ENCODE measurements at places on chromosomes 7 and 10. TPM values are rescaled to one million over a fixed set of nuclear protein-coding genes. Genes with fewer than 3 reads are reported as not detected.

LMOD2 gene
- not detected for total RNA-seq

- DNase-seq: peak; percentile 42
- peaks cover 9% of the 10 kb centered on the region for H3K27me3 ChIP-seq
- H3K36me3 ChIP-seq: peaks cover 12% of the 10 kb centered on the region
- peak overlapping the region; percentile 98 for H3K27ac ChIP-seq
- H3K4me1 ChIP-seq: peaks cover 46% of the 10 kb centered on the region
- peak overlapping the region; percentile 98 for H3K4me3 ChIP-seq
These were observed 486 bp downstream of the HIPK2 start for GRCh38 chr7:139777133-139777891.

NUTM2D gene
- total RNA-seq: 2.1 TPM

GRCh38 chr7:113480537-113480936 lies 362.2 kb upstream of the SMIM30 start:
- no peak overlapping the region for H3K4me3 ChIP-seq
- no peaks in the 10 kb centered on the region for H3K4me1 ChIP-seq
- H3K27me3 ChIP-seq: no peaks in the 10 kb centered on the region
- DNase-seq: no peak

PLAU gene
- total RNA-seq: 0.96 TPM

METTL27 gene
- 2.8 TPM for total RNA-seq

GRCh38 chr10:122460891-122461293 lies 461 bp upstream of the HTRA1 start:
- no peaks in the 10 kb centered on the region for H3K36me3 ChIP-seq
- H3K4me3 ChIP-seq: no peak overlapping the region
- no peak for DNase-seq
- peaks cover 8% of the 10 kb centered on the region for H3K4me1 ChIP-seq
- peaks cover 65% of the 10 kb centered on the region for H3K27me3 ChIP-seq

DNA sequence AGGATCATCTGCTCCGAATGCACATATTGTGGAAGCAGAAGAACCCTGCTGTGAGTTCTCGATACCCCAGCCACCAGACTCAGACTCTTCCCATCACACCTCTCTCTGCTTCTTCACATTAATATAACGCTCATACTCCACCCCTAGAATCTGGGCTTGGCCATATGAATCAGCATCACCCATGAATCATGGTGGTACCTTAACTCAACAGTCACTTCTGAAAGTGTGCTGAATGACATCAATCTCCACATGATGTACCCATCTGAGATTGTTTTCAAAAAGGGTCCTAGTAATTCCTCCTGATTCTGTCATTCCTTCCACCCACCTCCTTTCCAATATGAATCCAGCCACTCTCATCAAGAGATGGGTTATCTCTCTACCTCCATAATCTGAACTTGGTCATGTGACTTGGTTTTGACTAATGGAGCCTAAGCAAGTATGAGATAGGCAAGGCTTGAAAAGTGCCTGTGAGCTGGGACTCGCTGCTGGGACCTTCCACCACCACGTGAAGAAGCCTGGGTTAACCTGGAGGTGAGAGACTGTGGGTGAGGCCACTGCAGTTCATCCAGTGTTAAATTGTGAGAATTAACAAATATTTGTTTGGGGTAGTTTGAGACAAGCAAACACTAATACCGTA lies 15.4 kb downstream of the YWHAG start:
- H3K4me1 ChIP-seq: peaks cover 61% of the 10 kb centered on the region
- no peaks in the 10 kb centered on the region for H3K27me3 ChIP-seq
- no peak overlapping the region for H3K27ac ChIP-seq
- H3K36me3 ChIP-seq: peaks cover 71% of the 10 kb centered on the region
- no peak overlapping the region for H3K4me3 ChIP-seq

DNA sequence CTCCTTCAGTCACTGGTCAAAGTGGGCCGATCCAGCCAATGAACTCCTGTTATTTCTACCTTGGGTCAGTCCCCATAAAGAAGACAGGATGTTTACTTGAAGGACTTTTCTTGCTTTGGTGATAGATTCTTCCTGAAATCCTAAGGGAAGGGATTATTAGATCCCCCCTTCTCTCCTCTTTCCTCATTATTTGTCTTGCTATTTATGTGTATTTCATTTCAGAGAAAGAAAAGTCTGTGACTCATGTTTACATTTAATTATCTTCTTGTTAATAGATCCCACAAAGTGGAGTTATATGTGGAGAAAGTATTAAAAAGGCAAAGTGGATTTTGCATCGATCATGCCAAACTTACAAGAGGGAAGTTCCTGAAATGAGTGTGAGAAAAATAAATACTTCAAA lies 341.5 kb downstream of the PHTF2 start:
- no peak overlapping the region for H3K4me3 ChIP-seq
- peaks cover 8% of the 10 kb centered on the region for H3K27me3 ChIP-seq
- no peaks in the 10 kb centered on the region for H3K4me1 ChIP-seq
- H3K27ac ChIP-seq: no peak overlapping the region
- DNase-seq: no peak

- peaks cover 1% of the 10 kb centered on the region for H3K27me3 ChIP-seq
- no peak overlapping the region for H3K27ac ChIP-seq
- H3K4me1 ChIP-seq: no peaks in the 10 kb centered on the region
- DNase-seq: no peak
- H3K36me3 ChIP-seq: no peaks in the 10 kb centered on the region
- H3K4me3 ChIP-seq: no peak overlapping the region
These were observed 2.0 kb downstream of the ANKRD2 start for GRCh38 chr10:97574374-97575126.

KNDC1 gene
- total RNA-seq: 0.08 TPM

DNA sequence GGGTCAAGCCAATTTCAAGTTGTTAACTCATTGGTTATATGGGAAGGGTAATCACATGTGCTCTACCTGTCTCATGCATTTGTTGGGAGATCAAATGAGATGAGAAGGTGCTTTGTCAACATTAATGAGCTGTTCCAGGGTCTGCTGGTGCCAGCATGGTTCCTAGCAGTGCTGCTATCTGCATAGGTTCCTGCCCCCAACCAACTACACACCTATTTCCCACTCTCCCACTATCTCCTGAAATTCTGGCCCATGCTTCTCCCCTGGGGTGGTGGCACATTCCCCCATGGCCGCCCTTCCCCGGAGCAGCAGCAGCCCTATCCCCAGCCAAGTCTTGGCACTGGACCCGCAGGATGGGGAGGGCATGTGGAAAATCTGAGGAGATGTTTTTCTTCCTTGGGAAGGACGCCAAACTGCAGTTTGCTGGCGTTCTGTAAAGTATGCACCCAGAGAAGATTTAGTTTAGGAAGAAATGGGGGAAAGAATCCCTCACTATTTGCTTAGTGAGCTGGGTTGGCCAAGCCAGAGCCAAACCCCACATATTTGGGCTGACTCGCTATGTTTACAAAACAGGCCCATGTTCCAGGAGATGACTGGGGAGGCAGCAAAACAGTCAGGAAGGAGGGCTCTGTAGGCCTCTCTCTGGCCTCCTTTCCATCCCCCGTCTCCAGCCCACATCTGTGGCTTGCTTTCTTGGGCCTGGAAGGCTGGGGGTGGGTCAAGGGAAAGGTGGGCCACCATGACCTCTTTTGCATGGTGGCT lies 42.5 kb downstream of the PPP1R3C start:
- H3K36me3 ChIP-seq: no peaks in the 10 kb centered on the region
- no peaks in the 10 kb centered on the region for H3K4me1 ChIP-seq
- H3K27me3 ChIP-seq: peaks cover 18% of the 10 kb centered on the region
- no peak overlapping the region for H3K27ac ChIP-seq

- H3K4me1 ChIP-seq: peaks cover 4% of the 10 kb centered on the region
- no peak overlapping the region for H3K27ac ChIP-seq
- DNase-seq: no peak
These were observed 1.9 kb upstream of the SLC18A2 start for GRCh38 chr10:117239051-117239450.

- DNase-seq: no peak
- H3K36me3 ChIP-seq: no peaks in the 10 kb centered on the region
- no peak overlapping the region for H3K27ac ChIP-seq
- peaks cover 2% of the 10 kb centered on the region for H3K4me1 ChIP-seq
These were observed 92.1 kb downstream of the HIP1 start for GRCh38 chr7:75646571-75647102.

DNA sequence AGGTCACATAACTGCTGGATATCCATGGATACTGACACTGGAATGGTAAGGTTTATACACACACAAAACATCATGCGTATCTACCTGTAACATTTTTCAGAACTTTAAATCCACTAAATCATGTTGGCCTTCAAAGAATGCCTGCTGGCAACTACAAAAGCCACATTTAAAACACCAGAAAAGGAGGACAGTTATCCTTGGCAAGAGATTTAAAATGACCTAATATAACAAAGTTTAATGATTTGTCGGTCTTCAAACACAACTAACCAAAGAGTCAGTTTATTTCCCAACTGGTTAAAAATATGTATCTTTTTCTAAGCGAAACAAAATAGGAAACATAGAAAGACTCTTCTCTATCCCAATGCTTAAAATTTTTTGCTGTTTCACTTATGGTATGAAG lies 24.0 kb downstream of the WAPL start:
- peaks cover 49% of the 10 kb centered on the region for H3K36me3 ChIP-seq
- H3K4me1 ChIP-seq: peaks cover 24% of the 10 kb centered on the region
- no peaks in the 10 kb centered on the region for H3K27me3 ChIP-seq
- no peak overlapping the region for H3K27ac ChIP-seq
- no peak overlapping the region for H3K4me3 ChIP-seq

GIMAP1 gene
- total RNA-seq: 19.6 TPM

IL15RA gene
- 16.5 TPM for total RNA-seq

DNA sequence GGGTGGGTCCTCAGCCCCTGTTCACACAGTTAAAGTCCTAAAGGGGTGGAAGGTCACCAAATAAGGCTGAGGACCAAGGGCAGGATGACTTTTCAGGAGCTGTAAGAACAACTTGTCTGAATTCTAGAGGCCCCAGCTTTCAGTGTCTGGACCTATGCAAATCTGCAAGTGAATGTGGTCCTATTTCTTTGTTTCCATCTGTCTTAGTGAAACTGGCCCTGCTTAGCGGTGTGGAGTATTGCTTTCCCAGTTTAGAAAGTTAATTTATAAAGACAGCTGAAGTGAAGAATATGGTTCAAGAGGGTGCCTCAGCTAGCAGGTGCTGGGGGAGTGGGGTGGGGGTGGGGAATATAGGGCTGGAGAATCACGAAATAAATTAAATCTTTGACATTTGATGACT lies 40.1 kb downstream of the HHEX start:
- no peaks in the 10 kb centered on the region for H3K4me1 ChIP-seq
- DNase-seq: no peak
- no peaks in the 10 kb centered on the region for H3K36me3 ChIP-seq
- no peak overlapping the region for H3K27ac ChIP-seq

PGAM2 gene
- 0.32 TPM for total RNA-seq

DNA sequence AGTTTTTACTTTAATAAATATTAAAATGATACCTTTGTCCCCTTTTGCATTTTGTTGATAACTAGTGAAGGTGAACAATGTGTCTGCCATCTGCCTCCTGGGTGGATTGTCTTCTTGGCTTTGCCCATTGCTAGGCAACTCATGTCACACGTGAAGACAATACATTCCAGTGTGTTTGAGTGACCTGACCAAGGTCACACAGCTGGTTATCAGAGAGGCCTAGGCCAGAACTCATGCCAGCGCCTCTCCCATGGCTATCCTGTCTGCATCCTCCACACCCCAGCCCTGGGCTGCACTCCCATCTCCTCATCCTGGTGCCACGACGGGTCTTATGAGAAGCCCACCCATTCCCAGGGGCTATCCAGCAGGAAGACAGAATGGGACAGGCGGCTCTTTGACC lies 108.7 kb downstream of the PLCE1 start:
- H3K4me1 ChIP-seq: peaks cover 4% of the 10 kb centered on the region
- H3K27me3 ChIP-seq: peaks cover 12% of the 10 kb centered on the region
- H3K36me3 ChIP-seq: no peaks in the 10 kb centered on the region
- H3K27ac ChIP-seq: no peak overlapping the region

DNA sequence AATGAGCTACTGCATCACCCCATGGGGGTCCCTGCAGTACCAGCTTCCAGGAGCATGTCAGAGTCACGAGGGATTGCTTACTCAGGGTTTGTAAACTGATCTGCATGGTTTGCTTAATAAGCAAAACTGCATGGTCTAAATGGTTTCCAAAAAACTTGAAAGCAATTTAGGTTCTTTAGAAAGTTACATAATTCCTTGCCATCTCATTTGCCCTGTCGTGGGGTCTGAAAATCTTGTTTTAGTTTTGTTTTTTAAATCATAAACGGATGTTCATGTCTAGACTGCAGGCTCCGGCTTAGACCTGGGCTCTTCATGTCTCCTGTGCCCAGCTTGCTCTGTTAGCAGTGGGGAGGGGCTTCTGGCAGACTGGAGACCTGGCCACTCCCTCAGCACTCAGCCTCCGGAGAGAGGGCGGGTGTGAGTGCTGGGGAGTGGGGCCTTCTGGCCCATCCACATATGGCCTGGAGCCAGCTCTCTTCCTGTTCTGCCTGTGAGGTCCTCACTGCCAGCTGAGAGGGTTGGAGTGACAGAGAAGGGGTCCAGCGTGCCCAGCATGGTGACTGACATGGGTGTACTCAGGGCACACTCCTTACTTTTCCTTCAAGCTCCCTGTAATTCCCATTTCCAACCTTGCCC lies 17.5 kb downstream of the PRF1 start:
- H3K27ac ChIP-seq: no peak overlapping the region
- no peak for DNase-seq
- no peaks in the 10 kb centered on the region for H3K36me3 ChIP-seq
- H3K27me3 ChIP-seq: peaks cover 15% of the 10 kb centered on the region
- no peak overlapping the region for H3K4me3 ChIP-seq

DNA sequence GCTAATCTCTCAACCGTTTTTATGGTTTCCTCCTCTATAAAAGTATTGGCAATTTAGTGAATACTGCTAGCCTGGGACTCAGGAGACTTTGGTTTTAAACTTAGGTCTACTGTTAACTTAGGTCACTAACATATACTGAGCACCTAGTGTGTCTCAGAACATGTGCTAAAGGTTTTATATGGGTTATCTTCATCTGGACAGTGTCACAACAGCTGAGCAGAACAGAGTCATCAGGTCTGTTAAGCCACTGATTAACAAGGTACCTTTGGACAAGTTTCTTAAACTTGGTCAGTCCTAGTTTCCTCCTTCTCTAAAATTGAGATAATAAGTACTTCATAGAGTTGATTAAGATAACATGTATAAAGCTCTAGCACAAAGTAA lies 30.6 kb downstream of the NET1 start:
- DNase-seq: no peak
- peaks cover 50% of the 10 kb centered on the region for H3K4me1 ChIP-seq

GRCh38 chr7:55623617-55624016 lies 51.3 kb upstream of the VOPP1 start:
- H3K4me3 ChIP-seq: no peak overlapping the region
- no peaks in the 10 kb centered on the region for H3K4me1 ChIP-seq
- H3K36me3 ChIP-seq: no peaks in the 10 kb centered on the region
- no peak overlapping the region for H3K27ac ChIP-seq

GRCh38 chr7:128243273-128243672 lies 2.2 kb downstream of the LEP start:
- DNase-seq: no peak
- H3K27me3 ChIP-seq: peaks cover 19% of the 10 kb centered on the region
- H3K27ac ChIP-seq: no peak overlapping the region
- H3K36me3 ChIP-seq: peaks cover 2% of the 10 kb centered on the region
- no peak overlapping the region for H3K4me3 ChIP-seq

Data from activated CD4-positive, alpha-beta T cell treated with anti-CD3 and anti-CD28 coated beads, Interleukin-2, amount 10 ng/mL, durations not matched to agents 7 days and 5 days (primary cell).